AG09319 (cell line): ENCODE measurements at places on chromosomes 1 and 21.
A peak's percentile ranks its signal among the peaks of the same experiment; 100 is the strongest.

- DNase-seq = no peak
These were observed 101.9 kb downstream of the ZNF644 start for GRCh38 chr1:90919900-90920299.

DNA sequence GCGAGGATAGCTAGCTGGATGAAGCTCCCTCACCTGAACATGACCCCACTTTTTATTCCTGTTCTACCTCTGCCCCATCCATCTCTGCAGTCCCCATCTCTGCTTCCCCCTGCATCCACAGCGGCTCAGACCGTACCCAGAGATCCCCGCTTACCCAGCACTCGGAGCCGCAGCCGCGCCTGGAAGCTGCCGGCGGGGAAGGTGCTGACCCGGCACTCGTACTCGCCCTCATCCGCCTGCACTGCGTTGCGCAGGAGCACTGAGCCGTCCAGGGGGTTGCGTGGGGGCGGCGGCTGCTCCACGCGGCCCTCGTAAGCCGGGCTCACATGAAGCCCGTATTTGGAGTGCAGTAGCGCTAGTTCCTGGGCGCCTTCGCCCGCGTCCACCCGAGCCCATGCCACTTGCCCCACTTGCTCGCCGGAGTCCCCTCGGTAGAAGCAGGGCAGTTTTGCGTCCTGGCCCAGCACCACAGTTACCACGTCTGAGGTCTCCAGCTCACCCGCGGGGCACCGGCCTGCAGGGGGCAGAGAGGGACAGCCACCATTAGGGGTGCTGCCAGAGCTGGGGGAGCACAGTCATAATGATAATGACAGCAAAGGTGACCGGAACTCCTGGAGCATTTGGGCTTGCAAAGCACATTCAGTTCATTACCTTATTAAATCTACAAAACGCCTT lies 9.8 kb downstream of the NECTIN4 start:
- no peak for DNase-seq

- no peak for DNase-seq
These were observed 29.7 kb downstream of the MRPL39 start for GRCh38 chr21:25577424-25578055.

GRCh38 chr21:45404730-45405270 lies at the start of gene COL18A1:
TSS of gene COL18A1 (plus strand) at chr21:45405165. CDS start at chr21:45405231, 66 bp downstream.
- DNase-seq = no peak

GRCh38 chr1:91400133-91400725 lies 4.4 kb downstream of the HFM1 start:
- DNase-seq = no peak

DNA sequence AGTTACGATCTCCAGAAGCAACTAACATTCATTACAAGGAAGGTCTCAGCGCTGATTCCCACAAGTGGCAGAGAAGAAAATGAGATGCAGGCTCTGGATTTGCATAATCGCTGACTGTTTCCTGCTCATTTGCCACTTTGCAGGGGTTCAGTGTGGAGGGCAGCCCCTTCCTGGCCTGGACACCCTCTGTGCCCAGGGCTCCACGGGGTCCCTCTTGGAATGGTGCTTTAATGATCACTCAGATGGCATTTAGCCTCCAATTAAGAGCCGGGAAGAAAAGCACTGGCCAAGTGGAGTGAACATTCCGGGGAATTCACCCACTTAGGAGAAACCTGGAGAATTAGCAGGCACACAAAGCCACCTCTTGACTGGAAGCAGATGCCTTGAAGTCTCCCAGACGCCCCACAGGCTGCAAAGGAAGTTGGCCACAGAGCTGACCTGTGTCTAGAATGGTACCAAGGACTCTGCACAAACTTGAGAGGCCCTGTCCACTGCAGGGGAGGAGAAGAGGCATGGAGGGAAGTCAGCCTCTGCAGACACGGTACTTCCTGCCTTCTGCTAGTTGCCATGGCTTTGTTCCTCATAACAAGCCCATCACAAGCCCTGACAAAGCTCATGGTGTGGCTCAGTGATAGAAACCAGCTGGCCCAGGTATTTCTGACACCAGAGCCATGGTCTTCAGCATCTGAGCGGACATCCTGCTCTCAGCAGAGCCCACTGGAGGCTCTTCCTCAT lies 157.2 kb downstream of the KAZN start:
- no peak for DNase-seq

DNA sequence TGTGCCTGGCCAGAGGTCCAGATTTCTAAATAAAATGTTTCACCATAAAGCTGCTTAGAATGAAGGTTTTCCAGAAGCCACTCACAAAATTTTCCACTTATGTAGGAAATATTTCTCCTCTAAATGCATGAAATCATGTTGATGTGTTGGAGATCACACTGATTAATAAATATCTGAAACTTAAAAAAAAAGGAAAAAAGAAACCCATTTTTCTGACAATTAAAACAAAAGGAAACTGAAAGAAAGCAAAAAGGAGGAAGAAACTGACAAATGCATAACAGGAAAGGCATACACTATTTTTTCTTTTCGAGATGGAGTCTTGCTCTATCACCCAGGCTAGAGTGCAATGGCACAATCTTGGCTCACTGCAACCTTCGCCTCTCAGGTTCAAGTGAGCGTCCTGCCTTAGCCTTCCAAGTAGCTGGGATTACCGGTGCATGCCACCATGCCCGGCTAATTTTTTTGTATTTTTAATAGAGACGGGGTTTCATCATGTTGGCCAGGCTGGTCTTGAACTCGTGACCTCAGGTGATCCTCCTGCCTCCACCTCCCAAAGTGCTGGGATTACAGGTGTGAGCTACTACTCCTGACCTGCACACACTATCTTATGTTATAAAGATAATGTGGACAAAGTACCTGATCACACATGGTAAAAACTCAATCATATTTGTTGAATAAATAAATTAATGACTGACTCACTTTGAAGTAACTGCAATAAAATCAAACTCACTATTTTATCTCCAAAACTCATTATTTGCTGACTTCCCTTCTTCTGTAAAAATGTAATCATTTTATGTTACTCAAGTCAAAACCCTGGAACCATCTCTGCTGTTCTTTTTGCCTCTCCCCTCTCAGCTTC lies 149.8 kb upstream of the NR5A2 start:
- no peak for DNase-seq

- DNase-seq = no peak
These were observed 32.0 kb downstream of the RSPH1 start for GRCh38 chr21:42463861-42464515.

GRCh38 chr1:94111879-94112278 lies 9.1 kb downstream of the ABCA4 start:
- no peak for DNase-seq

DNA sequence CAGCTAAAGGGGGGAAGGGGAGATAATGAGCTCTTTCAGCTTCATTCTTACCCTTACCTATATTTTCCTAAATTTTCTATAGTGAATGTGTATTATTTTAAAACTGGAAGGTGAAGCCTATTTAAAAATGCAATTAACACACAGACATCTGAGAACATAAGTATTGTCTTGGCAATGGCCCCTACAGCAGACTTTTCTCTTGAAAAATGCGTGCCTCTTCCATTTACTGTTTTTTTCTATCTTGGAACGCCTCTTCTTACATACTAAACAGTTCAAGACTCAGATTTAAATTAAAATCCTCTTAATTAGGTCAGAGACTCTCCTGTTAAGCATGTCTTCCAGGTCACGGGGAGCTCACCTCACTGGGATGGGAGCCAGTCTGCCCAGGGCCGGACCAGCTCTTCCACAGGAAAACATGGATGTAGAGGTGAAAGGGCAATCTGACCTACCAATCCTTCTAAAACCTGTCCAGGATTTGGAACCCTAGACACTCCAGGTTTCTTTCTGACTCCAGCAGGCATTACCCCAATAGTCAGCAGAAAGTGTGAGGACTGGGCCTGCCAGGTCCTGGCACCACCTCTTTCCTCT lies 137.3 kb downstream of the ZNF281 start:
- no peak for DNase-seq

DNA sequence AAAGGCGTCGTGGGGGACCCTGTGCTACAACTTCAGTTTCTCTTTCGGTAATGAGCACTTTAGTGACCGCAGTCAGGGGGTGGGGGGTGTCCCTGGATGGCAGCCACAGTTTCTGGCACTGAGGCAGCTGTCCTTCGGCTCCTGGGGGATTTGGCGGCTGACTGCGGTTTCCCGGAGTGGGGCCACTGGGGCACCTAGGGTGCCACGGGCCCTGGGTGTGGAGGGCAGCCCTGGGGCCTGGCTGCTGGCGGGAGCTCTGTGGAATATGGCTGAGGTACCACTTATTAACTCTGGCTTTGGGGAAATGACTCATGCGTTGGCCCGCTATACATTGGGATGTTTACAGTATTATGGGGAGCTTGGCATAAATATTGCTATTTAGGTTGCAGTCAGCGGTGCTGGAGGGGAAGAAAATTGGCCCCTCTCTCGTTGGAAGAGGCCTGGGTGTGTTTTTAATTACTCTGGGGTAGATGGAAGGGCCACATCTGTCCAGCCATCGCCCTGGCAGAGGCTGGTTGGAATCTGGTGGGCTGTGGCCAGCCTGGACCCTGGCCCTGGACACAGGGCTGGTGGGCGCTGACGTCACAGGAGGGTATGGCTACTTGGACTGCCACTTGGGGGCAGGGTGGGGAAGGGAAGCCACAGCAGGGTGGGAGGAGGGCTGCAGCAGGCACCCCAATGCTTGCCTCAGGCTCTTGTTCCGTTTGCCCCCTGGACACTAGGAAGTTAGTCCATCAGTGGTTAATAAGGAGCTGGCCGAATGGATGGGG lies 2.0 kb downstream of the EPHB2 start:
- DNase-seq = peak; percentile 14

DNA sequence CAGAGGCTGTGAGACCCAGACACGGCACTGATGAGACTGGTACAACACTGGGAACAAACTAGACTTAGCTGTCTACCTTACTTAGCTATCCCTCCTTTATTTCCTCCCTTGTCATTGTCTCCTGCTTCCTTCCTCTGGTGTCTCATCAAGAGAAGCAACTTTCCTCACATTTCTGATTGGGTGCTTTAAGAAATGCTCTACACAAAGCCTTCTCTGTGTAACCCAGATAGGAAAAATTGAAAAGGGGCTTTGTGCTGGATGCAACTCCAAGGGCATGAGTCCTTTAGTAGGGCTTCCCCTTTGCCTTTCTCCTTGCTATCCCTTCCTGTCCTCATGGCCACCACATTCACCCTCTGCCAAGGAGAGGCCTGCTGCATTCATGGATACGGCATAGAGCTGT lies 274.5 kb downstream of the VAV3 start:
- DNase-seq = no peak

- DNase-seq = peak; percentile 23
These were observed 266.2 kb upstream of the PLXNA2 start for GRCh38 chr1:208510192-208510952.

DNA sequence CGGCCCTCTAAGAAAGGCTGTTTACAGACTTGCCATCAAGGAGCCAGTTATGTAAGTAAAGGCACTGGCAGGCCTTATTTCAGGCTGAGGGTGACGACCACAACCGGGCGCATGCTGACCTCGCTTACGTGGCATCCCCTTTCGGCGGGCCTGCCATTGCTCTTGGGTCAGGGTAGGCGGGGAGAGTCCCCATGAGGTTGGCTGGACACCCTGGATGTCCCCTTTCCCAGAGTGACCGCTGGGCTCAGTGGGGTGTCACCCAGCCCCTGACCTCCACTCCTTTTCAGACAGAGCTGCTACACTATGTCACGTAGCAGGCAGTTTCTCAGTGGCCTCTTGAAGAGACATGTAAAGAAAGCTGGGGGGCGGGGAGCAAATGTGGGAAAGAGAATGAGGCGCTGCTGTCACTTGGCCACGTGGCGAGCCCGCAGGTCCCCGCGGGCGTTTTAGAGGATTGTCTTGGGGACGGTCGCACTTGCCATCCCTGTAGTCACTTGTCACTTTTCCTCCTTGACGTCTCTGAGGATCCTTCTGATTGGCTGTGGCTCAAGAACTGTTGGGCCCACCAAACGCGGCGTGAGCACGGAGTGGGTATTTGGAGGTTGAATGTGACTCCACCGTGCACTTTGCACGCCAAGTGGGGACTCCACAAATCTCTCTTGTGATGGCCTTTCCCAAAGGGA lies 42.2 kb downstream of the SLC37A1 start:
- DNase-seq = no peak
